Smooth muscle cell of bladder (primary cell): ENCODE measurements at places on chromosomes 2 and 18. TPM values are rescaled to one million over a fixed set of nuclear protein-coding genes. Genes with fewer than 3 reads are reported as not detected.

The C2orf74 gene
- total RNA-seq, result 8.7 and 14.6 TPM in 2 replicates

The SP140L gene
- 5.5 and 7.1 TPM in 2 replicates for total RNA-seq

The SLC35G4 gene
- total RNA-seq, result not detected in 2 replicates

The G6PC2 gene
- not detected in 2 replicates for total RNA-seq

The PSTPIP2 gene
- total RNA-seq, result 5.5 and 5.7 TPM in 2 replicates

The ANKRD30B gene
- under 0.01 and 0.09 TPM in 2 replicates for total RNA-seq

The TTC39C gene
- total RNA-seq, result 27.5 and 31.3 TPM in 2 replicates

The FHOD3 gene
- 6.1 and 16.9 TPM in 2 replicates for total RNA-seq

The CTAGE1 gene
- total RNA-seq, result not detected in 2 replicates

The SPTBN1 gene
- total RNA-seq, result 319 and 397 TPM in 2 replicates

The CFAP65 gene
- not detected in 2 replicates for total RNA-seq
